Fibroblast of skin of left quadriceps (primary cell): ENCODE measurements at places on chromosomes 4 and X.

- no peak for DNase-seq
Observed at GRCh38 chrX:21738210-21738949, 19.5 kb downstream of the SMPX start.

GRCh38 chrX:2714551-2714950 is 23.5 kb downstream of the CD99 start:
- no peak for DNase-seq

GRCh38 chrX:11401966-11402365 is 108.8 kb downstream of the AMELX start:
- DNase-seq = no peak

GRCh38 chrX:108087792-108088191 is 3.5 kb downstream of the PSMD10 start:
- no peak for DNase-seq

DNA sequence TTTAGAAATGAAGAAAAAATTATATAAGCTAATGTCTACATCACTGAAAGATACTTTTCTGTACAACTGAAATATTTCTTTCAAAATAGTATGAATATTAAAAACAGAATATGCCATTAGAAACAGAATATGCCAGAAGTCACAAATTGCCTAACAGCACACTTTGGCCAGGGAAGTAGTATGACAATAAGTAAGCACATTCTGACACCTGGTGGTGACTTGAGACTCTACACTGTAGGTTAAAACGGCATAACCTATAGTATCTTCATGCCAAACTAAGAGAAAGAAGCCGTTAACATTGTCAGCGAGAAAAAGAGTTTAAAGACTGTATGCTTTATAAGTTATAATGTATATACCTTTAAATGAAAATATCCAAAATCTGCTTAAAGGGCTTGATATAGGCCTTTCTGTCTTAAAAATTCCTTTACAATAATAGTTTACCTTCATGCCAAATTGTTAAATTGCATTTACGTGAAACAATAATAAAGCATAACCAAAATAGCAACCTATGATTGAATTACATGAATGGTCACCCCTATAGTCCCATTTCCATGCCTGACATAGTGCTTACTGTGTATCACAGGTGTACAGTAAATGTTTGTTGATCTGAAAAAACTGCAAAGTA is 32.8 kb downstream of the FAM13A start:
- DNase-seq = peak; percentile 46

DNA sequence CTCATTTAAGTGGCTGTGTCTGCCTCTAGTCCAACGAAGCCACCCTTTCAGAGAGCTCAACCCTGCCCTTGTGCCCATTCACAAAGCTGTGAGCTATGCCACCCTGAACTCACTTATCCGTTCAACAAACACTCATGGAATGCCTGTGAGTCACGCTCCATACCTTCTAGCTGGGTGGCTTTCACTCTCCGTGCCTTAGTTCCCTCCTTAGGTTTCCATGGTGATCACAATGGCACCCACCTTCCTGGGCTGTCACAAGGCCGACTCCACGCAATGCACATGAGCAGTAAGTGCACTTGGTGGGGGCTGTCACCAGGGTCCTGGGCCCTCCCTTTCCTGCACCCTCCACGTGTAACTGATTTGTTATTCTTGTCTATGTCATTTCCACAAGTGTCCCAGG is 37.2 kb upstream of the PPP2R2C start:
- DNase-seq = no peak

DNA sequence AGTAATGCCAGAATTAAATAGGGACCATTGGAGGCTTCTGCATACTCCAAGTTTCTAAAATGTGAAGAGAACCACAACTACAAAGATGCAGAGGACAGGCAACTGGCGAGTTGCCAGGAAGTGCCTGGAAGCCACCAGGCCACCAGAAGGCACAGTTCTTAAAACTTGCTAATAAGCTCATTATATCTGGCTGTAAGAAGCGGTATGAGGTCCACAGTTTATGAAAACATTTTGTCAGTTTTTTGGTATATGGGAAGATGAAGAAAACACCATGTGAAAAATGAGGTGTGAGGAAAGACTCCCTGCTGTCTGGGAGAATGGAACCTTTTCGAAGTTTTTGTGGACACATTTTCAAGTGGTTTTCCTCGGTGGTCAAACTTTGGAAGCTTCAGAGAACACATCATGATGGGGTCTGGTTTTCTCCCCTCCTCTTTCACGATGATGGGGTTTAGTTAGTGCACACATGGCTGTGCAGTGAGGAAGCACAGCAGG is 202.7 kb downstream of the NR3C2 start:
- no peak for DNase-seq

DNA sequence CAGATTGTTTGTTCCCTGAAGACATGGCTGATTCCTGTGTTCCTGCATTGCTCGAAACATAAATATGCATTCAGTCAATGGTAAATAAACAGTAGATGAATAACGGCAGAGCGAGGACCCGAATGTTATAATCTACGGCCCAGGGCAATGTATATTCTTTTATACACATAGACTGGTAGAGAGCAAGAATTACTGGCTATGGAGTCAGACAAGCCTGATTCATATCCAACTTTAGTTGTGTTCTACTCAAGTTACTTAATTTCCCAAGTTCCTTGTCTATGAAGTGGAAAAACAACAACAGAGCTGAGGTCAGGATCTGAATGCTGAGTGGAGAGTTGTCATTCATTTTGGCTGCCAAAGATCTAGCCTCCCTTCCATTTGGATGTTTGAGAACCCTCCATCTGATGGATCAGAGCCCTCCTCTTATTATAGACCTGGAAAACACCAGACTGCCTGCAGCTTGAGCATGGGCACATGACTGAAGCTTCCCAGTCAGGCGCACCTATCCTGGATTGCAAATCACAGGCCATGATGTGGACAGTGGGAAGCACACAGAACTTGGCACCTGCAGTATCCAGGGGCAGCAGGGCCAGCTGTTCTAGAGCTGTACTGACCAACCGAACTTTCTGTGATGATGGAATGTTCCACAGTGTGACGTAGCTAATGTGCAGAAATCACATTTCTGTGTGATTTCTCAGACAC is 80.1 kb downstream of the FAM184B start:
- no peak for DNase-seq

- DNase-seq = no peak
Observed at GRCh38 chr4:137676357-137676998, 144.2 kb upstream of the PCDH18 start.

DNA sequence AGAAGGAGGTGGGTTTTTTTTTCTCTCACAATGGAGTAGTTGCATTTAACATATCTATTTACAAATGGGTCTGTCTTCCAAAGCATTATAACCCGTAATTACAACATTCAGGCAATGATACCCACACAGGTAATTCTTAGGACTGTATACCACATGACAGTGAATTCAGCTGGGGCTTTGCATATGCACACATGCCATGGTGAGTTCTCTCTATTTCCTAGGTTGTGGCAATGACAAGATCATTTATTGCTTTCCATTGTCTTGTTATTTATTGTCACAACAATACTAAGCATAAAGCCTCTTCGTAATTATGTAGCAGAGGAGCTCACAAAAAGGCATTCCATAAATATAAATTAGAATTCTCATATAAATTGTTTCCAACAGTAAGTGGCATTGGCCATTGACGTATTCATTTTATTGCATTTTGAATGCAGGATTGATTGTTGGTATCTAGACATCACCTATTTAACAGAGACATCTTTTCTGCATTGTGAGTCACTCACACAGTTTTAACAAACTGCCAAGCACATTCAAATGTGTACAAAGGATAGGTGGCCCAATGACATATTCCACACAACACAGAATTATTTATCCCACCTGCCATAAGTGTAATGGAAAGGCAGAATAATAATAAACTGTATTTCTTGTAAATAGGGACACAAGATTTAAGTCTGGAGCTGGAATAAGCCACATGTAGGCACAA is 390.7 kb upstream of the GALNT7 start:
- no peak for DNase-seq

DNA sequence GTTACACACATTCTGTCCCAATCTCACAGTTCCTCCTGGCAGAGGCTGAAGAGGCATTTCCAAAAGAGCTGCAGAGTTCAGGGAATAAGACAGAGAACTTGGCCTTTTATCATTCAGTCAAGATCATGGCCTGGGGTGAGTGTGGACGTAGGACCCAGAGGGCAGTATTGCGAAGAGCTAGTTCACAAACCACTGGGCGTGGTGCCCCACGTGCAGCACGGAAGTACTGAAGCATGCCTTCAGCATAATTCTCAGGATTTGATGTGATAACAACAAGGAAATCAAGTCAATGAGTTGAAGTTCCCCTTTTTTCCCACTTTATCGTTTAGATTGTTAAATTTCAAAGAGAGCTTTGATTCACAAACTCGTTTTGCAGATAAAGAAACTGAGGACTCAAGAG is 117.7 kb downstream of the RELL1 start:
- DNase-seq = no peak

GRCh38 chrX:99301990-99302389 is 1108.1 kb downstream of the PCDH19 start:
- DNase-seq = no peak

GRCh38 chr4:113288257-113288656 is 238.8 kb downstream of the ANK2 start:
- DNase-seq = no peak

DNA sequence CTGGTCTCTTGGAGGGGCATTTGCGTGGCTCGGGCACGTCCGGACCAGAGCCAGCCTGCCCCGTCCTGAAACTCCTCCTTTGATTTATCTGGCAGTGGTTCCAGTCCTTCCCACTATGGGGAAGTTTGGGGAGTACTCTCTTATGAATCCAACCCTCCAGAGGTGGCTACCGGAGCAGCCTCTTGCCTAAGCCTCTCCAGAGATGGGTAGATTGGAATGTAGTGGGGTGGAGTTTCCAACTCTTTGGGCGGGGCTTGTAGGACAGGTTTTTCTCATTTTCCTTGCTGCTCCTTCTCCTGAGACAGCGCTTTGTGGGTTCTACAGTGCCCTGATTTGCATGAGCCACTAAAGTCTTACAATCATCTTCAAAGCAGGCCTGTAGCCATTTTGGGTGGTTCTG is 60.1 kb upstream of the XAGE1B start:
- no peak for DNase-seq

DNA sequence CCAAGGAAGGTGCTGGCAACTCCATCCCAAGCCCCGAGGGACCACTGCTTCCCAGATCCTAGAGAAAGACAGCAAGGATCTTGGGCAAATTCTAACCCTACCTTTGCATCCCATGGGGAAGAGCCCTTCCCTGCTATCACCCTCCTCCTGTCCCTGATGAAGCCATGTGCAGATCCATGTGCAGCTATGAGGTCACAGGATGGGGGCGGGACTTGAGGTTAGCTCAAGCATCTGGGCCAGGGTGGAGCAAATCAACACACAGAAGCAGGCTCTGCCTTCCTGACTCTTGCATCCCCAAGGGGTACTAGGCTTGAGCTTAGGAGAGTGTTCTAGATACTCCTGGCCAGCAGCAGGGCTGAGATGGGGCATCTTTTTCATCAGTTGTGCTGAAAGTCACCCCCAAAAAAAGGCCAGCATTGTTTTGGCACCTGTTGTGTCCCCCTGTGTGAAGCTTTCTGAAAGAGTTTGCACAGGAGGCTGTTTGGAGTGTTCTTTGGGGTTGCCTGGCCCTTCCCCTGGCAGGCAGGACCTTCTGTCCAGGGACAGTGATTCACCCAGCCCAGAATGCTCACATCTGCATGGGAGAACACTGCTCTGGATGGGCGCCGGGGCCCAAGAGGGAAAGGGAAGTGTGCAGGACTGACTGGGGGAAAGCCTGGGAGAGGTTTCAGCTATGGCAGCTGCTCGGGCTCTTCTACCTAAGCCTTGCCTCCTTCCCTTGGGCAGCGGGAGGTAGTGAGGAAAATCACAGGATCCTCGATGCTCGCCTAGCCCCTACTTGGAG is 50.8 kb downstream of the PRPS1 start:
- no peak for DNase-seq

DNA sequence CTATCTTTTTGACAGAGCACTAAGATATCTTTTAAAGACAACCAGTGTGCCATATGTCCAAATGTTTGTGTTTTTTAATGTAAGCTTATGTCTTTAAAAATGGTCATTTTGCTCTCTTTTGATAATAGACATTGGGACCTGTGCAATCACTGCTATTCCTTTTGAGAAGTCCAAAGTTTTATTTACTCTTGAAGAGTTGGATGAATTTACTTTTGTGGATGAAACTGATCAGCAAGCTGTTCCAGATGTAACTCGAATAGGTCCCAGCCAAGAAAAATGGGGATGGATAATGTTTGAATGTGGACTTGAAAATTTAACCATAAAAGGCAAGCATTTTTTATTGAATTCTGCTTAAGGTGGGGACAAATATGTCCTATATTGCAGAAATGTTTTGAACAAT is 97.2 kb downstream of the BLTP1 start:
- no peak for DNase-seq

GRCh38 chr4:159677521-159677920 is 574.6 kb downstream of the RAPGEF2 start:
- no peak for DNase-seq

GRCh38 chr4:187541666-187542065 is 453.9 kb upstream of the ZFP42 start:
- no peak for DNase-seq

- DNase-seq = no peak
Observed at GRCh38 chr4:38179690-38180377, 219.6 kb downstream of the PTTG2 start.

GRCh38 chr4:129037093-129037492 is 56.2 kb downstream of the SCLT1 start:
- DNase-seq = no peak

GRCh38 chr4:172947594-172947993 is 221.0 kb upstream of the GALNT7 start:
- no peak for DNase-seq

DNA sequence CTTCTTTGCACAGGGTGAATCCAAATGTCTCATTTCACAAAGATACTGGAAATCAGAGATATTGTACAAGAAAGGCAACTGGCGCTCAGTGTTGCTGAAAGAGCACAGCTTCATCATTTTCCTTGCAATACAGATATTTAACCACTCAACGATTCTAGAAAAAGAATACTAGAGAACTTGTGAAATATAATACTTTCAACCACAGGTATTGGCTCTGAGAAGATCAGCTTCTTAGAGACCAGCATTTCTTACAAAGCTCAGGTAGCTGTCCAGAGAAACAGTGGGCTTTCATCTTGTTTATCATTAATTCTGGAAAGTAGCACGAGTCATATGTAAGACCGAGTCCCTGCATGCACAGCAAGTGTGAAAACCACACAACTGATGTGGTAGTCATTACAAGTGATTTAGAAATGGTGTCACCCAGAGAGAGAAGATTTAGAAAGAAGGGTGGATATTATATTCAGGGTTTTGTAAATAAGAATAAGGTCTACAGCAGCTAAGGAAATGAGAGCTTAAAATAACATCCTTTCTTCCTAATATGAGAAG is 7.8 kb upstream of the PPARGC1A start:
- DNase-seq = no peak

DNA sequence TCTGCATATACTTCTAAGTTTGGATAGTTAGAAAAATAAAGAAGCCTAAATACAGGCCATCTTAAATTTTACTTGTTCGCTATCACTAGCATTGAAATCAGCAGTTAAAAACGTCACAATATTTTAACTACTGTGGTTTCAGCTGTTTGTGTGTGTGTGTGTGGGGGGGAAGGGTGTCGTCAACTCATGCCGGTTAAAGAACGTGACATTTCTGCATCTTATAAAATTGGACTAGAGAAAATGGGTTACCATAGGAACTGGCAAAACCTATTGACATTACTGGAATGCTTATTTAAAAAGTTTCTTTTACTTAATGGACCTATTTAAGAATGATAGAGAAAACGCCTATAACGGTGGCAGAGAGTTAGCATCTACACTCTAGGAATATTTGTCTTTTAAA is 1.2 kb upstream of the CNKSR2 start:
- DNase-seq = no peak
